ENCODE measurements at places on chromosomes 1 and 21.
A peak's percentile ranks its signal among the peaks of the same experiment; 100 is the strongest.

DNA sequence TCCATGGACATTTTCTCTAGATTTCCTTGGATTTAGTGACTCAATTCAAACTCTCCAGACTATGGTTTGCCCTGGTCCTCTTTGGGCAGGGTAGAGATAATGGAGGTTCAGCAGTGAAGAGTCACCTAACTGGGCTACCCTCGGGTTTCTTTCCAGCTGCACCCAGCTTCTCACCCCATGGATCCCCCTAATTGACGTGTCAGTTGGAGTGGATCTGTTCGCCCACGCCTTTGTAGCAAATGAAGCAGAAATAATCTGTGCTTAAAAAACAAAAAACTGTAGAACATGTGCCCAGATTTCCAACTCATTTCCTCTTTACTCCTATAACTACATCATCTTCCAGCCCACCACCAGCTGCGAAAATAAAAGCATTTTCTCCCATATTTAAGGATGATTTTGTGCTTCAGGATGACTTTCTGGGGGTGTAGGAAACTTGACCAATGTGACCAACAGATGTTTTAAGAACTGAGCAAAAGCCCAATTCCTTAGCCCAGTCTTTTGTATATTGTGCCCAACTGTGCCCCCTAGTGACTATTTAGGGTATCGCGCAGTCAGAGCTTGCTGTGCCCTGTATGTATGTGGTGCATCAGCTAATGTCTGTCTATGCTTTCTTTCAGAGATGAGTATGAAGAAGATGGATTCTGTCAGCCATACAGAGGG is 66.5 kb upstream of the UBE2U start:
- peak; percentile 93 for DNase-seq

DNA sequence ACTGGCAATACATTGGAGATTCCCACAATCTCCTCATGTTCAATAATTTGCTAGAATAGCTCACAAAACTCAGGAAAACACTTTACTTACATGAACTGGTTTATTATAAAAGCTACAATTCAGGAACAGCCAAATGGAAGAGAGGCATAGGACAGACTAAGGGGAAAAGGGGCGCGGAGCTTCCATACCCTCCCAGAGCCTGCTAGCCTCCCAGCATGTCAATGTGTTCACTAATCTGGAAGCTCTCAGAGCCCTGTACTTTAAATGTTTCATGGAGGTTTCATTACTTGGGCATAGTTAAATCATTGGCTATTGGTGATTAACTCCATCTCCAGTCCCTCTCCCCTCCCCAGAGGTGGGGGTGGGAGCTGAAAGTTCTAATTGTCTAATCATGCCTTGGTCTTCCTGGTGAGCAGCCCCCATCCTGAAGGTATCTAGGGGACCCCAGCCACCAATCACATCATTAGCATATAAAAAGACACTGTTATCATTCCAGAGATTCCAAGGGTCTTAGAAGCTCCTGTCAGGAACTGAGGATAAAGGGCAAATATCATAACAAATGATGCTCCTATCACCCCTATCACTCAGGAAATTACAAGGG is 10.9 kb upstream of the DMRTB1 start:
- no peak for DNase-seq

DNA sequence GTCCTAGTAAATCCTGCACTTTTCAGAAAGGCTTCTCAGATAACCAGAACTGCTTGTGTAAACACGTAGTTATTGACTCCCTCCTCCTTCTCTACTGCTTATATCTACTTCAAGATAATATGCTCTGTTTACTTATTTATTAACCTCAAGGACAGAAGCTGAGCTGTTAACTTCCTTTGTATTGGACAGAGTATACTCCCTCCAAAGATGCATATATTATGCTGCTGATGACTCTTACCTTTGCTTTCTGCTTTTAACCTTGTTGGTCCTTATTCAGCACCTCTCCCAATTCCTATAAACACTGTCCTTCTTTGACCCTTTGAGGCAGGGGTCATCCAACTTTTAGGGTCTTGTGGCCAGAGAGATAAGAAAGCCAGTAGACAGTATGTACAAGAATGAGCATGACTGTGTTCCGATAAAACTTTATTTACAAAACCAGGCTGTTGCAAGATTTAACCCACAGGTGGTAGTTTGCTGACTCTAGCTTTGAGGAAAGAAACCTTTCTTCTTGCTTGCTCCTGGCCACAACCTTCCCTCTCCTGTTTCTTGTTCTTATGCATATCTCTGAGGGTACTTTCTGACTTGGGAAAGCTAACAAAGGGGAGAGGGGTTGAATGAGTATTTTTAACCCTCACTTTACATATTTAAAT is 4.9 kb downstream of the TPM3 start:
- no peak for DNase-seq

- DNase-seq, result no peak
Observed at GRCh38 chr1:207079706-207080241, 8.9 kb upstream of the C4BPB start.

GRCh38 chr1:7299994-7300393 is 471.1 kb upstream of the VAMP3 start:
- peak; percentile 71 for DNase-seq

DNA sequence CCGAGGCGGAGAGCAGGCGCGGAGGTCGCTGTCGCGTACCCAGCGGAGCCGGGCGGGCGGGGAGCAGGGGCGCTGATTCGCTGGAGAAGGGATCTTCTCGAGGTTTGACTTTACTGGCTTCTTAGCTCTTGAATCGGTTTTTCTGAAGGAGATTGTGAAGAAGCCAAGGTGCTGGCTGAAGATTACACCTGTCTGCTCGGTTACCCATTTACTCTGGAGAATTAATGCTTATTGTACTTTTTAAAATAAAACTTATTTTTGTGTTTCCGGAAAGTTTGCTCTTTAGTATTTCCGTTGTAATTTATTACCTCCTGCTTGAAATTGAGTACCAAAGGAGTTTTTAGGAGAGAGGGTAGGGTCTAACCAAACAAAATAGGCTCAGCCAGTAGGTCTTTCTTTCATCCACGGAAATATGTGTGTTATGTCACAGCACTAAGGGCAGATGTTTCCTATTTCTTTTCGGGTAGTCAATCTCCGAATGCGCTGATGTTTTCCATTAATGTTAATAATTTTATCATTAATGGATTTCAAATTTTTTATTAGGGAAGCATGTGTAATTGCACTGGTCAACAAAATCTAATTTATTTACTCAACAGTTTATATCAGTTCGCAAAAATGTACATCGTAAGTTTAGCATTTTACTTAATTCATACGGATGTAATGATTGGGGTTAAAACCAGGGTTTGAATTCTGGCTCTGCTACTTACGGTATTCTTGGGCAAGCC is 510 bp upstream of the GNG5 start:
- no peak for DNase-seq

DNA sequence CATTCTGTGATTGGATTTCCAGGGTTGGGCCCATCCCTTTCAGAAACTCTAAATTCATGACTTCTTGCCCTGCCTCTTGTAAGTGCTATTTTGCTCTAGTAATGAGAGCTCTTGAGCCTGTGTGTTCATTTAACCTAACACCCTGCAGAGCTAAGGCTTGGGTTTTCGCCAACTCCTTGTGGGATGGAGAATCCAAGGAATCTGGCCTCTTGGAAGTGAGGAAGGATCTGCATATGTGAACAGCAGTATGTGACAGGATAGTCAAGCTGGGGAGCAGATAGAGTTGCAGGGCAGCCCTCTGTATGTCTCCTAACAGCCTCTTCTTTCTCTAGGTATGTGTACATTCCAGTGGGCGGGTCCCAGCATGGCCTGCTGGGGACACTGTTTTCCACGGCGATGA is 258.9 kb downstream of the HHAT start:
- peak; percentile 49 for DNase-seq

GRCh38 chr1:62285440-62285839 is 33.8 kb downstream of the KANK4 start:
- DNase-seq, result peak; percentile 61

All from tongue (tissue), 3 donors.